Effector memory CD8-positive, alpha-beta T cell (primary cell): ENCODE measurements at places on chromosomes 5 and 9.

GRCh38 chr5:159451197-159452052 is 121.1 kb upstream of the IL12B start:
- DNase-seq = no peak

DNA sequence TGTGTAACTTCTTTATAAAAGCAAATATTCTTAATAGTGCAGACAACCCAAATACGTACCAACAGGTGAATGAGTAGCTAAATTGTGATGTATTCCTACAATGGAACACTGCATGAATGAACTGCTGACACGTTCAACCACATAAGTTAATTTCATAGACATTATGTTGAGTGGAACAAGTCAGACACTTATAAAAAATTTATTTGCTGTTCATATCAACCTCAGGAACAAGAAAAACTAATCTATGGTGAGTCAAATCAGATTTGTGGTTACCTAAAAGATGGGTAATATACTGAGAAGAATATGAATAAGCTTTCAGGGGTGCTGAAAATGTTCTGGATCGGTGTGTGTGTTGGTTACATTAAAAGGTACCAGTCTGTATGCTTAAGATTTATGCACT is 35.7 kb downstream of the INVS start:
- DNase-seq = no peak

GRCh38 chr5:67337751-67338150 is 141.2 kb upstream of the CD180 start:
- DNase-seq = no peak

- no peak for DNase-seq
These were observed 31.2 kb upstream of the LRRC14B start for GRCh38 chr5:160173-160510.

DNA sequence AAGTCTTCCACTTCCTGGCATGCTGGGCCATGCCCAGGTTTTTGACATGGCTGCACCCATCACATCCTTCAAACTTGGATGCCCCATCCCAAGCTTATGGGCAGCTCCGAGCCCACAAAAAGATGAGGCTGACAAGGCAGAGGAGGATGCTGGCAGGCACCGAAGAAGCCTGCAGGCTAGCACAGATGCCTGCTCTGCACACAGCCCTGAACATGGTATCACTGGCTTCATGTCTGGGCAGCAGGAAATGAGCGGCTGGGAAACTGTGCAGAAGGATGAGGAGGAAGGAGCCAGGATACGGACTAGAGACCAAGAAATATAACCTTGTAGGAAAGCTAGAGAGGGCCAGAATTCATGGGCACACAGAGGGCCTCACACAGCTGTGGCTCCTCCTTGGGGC is 14.8 kb downstream of the CAMK2A start:
- DNase-seq = no peak

DNA sequence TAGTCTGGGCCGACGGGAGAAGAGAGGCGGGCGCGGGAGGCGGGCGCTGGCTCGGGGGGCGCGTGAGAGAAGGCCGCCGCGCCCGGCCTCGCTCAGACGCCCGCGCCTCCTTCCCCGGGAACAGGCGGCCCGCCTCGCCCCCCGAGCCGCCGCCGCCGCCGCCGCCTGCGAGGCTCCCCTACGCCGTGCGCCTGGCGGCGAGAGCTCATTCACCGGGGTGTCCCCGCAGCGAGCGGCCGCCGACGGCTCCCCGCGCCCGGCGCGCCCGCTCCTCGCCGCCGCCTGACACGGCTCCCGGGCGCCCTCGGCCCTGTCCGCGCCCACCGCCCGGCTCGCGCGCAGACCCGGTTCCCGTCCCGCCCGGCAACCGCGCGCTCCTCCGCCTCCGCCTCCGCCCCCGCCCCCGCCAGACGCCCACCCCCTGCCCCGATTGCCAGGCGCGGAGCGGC is at the start of gene GNAQ:
TSS of gene GNAQ (minus strand) at position 368 of the 449 bp plus-strand sequence. CDS start 576 bp downstream, outside the sequence.
- DNase-seq = peak; percentile 30

- no peak for DNase-seq
These were observed 37.6 kb upstream of the ORM1 start for GRCh38 chr9:114285166-114285867.

- peak; percentile 75 for DNase-seq
These were observed 1.9 kb upstream of the CNTFR start for GRCh38 chr9:34591248-34591916.

- DNase-seq = no peak
These were observed 64.8 kb downstream of the ATP10B start for GRCh38 chr5:160787240-160787639.

GRCh38 chr9:89781838-89782540 is 177.2 kb downstream of the GADD45G start:
- DNase-seq = no peak

DNA sequence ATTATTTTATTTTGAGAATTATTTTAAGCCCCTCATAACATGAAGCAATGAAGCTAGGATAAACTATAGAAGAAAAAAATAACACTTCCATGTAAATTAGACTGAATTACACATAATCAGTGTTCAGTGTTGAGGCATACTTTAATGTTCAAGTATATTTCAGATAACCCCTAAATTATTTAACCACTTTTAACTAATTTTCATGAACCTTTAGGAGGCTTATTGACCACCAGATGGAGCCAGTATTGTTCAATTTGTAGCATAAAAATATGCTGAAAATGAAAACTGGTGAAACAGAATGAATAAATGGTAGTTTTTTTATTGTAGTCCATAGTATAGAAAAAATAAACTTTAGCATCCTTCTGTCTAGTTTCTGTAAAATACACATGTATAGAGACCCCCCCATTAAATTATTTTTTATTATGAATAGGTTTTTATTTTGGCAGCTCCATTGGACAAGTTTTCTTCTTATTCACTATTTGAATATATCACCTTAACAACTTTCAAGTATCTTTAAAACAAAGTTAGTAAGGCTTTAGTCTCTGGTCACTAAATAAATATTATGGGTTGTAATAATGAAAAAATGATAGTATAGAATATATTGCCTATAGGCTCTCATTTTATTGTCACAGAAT is 190.1 kb downstream of the CWC27 start:
- no peak for DNase-seq

GRCh38 chr5:100161868-100162267 is 373.3 kb upstream of the FAM174A start:
- no peak for DNase-seq

DNA sequence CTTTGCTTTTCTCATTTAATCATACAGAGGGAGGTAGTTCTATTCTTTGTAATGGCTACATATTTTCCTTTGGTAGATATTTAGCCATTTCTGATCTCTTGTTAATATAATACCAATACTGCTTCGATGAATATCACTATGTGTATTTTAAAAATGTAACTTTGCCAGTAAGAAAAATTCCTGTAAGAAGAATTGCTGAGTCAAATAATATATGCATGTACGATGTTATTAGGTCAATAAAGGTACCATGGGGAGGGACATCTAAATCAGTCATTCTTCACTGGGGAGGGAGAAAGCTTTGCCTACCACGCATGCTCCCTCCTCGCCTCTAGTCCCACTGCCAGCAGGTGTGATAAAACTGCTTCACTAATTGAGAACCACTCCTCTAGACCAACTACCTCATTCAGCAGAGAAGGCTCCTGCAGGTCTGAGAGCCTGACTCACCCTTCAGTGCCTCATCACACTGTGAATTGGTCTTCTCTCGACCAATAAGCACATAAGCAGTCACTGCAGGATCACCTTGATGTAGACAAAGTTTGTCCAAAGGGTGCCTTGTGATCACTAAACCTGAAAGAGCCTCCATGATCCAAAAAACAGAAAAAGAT is 56.1 kb upstream of the TBCA start:
- no peak for DNase-seq

- DNase-seq = no peak
These were observed 212.7 kb upstream of the FAM174A start for GRCh38 chr5:100322483-100322882.

DNA sequence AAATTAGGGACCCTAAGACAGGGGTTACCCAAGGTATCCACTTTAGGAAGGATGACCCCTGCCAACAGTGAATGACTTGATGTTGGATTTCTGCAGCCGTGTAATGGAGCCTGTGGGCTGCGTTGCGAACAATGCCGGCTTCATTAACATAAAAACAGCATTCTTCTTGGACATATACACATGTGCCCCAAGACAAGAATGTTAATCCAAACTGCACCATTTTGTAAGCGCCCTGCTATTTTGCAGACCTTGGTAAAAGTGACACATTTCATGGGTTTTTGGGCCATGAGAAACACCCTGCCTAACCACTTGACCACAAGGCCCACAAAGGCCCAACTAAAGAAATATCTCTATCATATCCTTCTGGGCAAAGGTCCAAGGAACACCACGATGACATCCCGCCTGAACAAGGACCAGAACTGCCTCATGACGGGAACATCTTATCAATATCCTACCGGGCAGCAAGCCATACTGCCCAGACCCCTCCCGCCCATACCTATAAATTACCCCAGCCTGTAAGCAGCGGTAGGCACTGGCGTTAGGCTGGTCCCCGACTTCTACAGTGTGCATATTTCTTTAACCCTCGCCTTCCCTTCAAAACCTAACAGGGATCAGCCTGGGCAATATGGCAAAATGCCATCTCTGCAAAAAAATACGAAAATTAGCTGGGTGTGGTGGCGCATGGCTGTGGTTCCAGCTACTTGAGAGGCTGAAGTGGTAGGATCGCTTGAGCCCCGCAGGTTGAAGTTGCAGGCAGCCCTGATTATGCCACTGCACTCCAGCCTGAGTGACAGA is 9.7 kb upstream of the PDCD1LG2 start:
- DNase-seq = no peak

DNA sequence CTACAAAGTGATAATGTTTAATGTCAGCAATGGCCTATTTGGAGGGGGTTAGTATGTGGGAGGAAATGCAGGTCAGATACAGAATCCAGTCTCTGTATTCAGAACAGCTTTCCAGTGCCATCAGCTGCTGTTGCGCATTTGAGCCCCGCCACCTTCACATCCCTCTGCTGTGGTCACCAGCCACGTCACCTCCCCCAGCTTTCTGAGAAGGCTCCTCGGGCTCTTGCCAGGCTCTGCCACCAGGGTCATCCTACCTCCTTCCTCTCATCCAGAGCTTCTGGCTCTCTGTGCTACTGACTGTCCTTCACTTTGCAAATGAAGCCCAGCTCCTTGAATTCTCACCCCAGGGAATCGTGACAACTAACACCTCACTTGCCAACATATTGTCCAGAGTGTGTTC is 138.8 kb downstream of the PIK3R1 start:
- DNase-seq = no peak

DNA sequence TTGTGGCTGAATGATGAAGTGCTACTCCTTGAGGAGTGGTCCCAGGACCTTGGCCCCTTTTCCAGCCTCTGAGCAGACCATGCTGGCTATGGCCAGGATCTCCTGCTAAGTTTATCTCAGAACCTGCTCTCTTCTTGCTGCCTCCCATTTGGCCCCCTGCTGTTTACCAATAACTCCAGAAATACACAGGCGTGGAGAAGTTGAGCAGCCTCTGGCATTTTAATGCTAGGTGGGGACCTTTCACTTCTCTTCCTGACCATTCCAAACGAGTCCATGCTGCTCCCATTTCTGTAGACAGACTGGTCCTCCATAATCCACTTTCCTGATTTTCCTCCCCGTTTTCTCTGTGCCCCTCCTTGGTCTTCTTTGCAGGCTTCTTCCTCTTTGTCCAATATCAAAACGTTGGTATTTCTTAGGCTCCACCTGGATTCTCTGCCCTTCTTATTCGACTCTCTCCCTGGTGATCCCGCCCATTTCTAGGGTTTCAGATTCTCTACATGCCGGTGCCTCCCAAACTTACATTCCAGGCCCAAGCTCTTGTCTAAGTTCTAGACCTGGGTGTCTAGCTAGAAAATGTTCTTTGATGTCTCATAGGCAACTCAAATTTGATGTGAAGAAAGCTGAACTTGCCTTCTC is 33.4 kb upstream of the TNFAIP8 start:
- DNase-seq = no peak

- DNase-seq = no peak
These were observed 167.7 kb upstream of the MPDZ start for GRCh38 chr9:13446938-13447842.

DNA sequence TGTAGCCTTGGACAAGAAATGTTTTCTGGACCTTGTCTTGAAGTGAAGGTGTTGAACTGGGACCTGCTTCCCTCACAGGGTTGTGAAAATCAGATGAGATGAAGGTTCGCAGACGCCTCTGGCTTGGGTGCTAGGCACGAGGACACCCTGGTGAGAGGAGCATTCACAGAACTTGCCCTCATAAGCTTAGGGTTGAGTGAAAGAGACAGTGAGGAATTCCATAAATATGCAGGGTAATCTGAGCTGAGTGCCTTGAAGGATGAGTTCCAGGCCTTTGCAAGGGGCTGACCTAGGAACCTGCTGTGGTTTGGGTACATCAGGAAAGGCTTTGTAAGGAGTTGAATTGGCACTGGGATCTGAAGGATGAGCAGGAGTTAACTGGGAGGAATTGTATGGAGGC is 75.7 kb upstream of the SAP30L start:
- DNase-seq = no peak

DNA sequence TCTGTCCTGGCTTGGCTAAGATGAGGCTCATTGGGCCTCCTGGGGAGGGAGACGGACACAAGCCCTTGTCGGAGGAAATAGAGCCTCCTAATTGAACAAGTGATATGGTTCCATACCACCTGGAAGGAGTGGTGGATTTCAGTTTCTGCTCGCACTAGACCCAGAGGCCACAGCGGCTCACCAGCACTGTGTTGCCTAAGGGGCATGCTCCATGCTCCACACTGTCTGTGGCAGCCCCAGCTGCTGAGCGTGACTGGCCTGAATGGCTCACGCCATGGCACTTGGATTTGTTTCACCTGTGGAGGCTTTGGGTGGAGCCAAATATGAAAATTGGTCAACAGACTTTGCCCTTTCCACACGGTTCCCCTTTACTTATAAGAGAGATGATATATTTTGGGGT is 181.1 kb downstream of the HSPA4 start:
- no peak for DNase-seq

- DNase-seq = peak; percentile 53
These were observed 21.5 kb downstream of the C9orf57 start for GRCh38 chr9:72038890-72039410.

- peak; percentile 40 for DNase-seq
These were observed 22.1 kb downstream of the ADRB2 start for GRCh38 chr5:148848393-148849031.

GRCh38 chr9:88291056-88291455 is 97.2 kb upstream of the SPIN1 start:
- no peak for DNase-seq

GRCh38 chr5:168822745-168823281 is 243.6 kb upstream of the PANK3 start:
- no peak for DNase-seq

- DNase-seq = no peak
These were observed 3.3 kb upstream of the TSC1 start for GRCh38 chr9:132947756-132948155.
